ENCODE measurements at places on chromosomes 7 and 10.

DNA sequence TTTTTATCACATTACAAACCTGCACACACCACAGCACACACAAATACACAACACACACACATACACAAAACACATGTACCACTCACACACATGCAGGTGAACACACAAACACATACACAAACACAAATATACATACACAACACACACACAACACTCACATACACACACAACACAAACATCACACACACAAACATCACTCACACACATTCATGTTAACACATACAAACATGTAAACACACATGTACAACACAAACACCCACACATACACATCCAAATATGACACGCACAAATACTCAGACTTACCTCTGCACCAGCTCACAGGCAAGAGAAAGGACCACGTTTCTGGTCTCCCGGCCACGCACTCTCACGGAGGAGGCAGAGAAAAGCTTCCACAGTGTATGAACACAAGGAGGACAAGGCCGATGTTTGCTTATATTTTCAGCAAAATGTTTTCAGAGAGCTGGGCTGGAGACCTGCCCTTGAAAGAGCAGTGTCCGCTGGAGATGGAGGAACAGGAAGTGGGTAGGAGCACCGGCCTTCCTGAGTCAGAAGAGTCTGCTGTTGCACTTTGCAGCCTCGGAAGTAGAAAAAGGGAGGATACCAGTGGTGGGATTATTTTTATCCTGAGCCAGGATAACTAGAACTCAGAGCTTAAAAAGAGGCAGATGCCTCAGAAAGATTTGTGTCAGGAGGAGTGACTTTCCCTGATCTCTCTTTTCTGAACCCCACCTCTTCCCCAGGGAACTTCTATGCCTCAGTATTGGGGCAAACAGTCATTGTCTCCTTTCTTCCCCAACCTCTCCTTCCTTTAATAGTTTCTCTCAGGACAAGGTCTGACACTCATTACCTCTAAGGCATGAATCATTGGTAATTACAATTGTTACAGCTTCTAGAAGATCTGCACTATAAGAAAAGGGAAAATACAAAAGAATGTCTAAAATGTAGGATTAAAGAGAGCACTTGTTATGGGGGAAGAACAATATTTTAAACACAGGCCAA is at the start of gene GIMAP6:
GIMAP6 (minus strand) TSS at position 520 of the 999 bp plus-strand sequence. CDS start 2,243 bp downstream, outside the sequence.
- DNase-seq: no peak

- DNase-seq: no peak
Measured at GRCh38 chr7:68015978-68016532, 1019.4 kb downstream of the TYW1 start.

DNA sequence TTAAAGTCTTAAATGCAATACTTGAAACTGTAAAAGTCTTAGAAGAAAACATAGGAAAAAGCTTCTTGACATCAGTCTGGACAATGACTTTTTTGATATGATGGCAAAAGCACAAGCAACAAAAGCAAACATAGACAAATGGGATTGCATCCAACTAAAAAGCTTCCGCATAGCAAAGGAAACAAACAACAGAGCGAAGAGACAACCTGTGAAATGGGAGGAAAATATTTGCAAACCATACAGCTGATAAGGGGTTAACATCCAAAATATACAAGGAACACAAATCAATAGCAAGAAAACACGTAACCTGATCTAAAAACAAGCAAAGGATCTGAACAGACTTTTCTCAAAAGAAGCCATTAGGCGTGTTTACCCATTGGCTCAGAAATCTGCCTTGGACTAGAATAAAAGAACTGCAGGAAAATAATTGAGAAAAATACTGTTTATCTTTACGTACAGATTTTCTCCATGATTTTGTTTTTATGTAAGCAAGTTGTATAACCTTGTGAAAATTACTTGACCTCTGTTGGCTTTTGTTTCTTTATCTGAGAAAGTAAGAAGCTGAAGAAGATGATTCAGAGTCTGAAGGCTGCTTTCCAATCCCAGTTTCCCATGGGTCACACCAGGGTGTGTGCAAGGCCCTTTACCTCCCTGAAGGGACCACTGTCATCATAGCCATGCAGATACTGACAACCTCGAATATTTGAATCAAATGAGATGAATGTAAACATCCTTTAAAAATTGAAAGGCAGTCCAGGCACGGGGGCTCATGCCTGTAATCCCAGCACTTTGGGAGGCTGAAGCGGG is 99.1 kb upstream of the LANCL2 start:
- DNase-seq: no peak

- DNase-seq: no peak
Measured at GRCh38 chr7:149459201-149459539, 1.7 kb downstream of the ZNF777 start.

- DNase-seq: no peak
Measured at GRCh38 chr10:71580926-71581325, 138.7 kb downstream of the C10orf105 start.

All from kidney (tissue), 22 donors.